ENCODE measurements at places on chromosomes 6 and 20.

DNA sequence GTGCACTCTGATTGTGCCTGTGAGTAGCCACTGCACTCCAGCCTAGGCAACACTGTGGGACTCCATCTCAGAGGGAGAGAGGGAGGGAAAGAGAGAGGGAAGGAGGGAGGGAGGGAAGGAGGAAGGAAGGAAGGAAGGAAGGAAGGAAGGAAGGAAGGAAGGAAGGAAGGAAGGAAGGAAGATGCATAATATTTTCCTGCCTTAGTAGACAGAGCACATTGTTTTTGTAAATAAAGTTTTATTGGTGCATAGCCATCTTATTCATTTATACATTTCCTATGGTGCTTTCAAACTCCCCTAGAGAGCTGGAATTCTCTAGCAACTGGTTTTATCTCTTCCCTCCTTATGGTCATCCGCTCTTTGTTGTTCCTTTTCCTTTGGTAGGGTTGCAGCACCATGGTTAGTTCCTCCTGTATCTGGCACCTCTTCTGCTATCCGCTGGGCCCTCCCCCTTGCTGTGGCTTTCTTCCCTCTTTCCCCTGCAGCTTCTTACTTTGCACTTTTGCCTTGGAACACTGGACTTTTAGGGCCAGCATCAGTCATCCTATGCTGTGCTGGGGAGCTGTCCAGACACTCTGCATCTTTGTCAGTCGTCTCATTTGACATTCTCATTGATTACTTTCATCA, 20.2 kb downstream of the GPR6 start:
- no peak for DNase-seq

GRCh38 chr6:52426667-52427066, 6.5 kb downstream of the EFHC1 start:
- no peak for DNase-seq

- no peak for DNase-seq
Measured at GRCh38 chr6:131744432-131745287, 33.8 kb upstream of the CTAGE9 start.

- DNase-seq = no peak
Measured at GRCh38 chr6:91438570-91438969, 851.7 kb upstream of the MAP3K7 start.

- no peak for DNase-seq
Measured at GRCh38 chr6:128244751-128245405, 275.5 kb downstream of the PTPRK start.

Measured in stimulated activated CD8-positive, alpha-beta memory T cell treated with anti-CD3 and anti-CD28 coated beads, Interleukin-7, amount 100 ng/mL, for 1 hour (primary cell).